CD4-positive, alpha-beta T cell treated with Interleukin-15 for 4 hours (primary cell): ENCODE measurements at places on chromosomes 2 and 18.

GRCh38 chr18:79955302-79956075 is 4.0 kb upstream of the SLC66A2 start:
- DNase-seq: no peak

DNA sequence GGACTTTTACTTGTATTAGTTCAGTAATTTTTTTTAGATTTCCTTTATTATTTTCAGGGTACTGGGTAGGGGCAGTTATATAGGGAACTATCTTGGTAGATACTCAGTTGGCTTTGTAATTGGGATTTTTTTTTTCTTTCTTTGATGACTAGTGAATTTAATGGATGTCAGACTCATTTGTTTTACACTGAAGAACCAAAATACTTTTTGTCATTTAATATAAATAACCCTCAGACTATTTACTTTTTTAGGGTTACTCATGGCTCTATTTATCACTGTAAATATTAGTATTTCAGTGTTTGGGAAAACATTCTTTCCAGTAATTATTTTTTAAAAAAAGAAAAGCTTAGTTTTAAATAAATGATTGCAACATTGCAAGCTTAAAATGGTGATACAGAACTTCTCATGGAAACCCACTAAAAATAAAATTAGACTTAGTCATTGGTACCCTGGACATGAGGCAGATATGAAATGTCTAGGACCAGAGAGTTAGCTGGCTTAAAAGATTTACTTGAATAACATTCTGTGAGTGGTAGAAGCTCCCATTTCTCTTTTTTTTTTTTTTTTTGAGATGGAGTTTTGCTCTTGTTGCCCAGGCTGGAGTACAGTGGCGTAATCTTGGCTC is 74.4 kb upstream of the CYP20A1 start:
- no peak for DNase-seq

- no peak for DNase-seq
Measured at GRCh38 chr18:8657050-8657820, 48.0 kb downstream of the RAB12 start.

DNA sequence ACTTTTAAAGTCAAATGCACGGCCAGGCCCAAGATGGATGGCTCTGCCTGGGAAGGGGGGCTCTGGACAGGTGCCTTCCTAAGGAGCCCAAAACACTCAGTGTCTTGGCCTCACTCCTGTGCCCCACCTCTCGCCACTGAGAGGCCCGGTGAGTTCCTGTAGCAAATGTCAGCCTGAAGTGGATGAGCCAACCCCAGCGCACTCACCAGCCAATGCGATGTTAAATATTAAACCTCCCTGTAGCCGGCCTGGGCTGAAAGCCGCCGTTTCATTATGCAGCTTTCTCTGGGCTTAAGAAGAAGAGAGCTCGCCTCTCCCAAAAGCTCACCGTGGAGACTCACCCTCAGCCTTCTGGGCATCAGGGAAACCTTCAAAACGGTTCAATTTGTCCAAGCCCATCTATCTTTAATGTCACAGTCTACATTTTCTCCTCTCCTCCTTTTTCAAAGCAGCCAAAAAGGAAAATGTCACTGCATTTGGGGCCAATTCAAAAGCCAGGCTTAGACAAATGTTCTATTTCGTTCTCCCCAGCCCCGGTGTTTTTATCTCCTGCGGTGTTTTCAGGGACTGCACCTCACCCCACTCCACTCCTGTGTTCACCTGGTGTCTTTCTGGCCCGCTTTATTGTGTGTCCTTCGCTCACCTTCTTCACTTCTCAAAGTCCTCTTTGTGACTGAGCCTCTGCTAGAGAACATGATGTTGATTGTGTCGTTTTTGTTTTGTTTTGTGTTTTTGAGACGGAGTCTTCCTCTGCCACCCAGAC is 124.0 kb downstream of the NRP2 start:
- DNase-seq: no peak

DNA sequence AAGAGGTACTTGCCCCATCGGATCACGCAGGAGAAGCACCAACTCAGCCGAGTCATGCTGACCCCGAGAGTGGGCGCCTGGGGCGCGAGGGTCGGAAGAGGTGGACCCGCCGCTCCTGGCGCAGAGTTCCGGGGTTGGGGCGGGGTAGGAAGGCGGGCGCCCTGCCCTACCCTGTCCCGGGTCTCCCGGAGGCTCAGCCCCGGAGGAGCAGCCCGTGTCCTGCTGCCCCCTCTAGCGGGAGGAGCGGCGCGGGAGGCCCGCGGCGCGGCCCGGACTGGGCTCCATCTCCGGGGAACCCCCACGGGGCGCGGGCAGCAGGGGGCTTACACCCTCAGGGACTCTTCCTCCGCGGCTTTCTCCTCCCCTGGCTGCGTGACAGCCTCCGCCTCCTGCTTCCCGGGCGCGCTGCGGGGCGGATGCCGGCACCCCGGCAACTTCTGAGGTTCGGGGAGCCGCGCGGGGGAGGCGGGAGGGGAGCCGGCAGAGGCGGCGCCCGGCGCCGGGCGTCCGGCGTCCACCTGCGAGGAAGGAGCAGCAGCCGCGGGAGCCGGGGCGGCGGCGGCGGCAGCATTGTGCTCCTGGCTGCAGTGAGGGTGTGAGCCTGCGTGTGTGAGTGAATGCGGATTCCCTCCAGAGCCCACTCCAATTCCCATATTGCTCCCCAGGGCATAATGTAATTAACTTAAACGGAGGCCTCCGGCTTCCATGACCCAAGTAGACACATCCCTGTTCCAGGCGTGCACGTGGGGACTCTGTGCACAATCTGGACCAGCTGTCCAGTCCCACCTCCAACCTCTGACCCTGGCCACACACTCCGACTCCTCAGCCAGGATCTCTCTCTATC is 7.6 kb upstream of the TNS1 start:
- no peak for DNase-seq

GRCh38 chr18:9642799-9643462 is 28.6 kb upstream of the PPP4R1 start:
- DNase-seq: no peak

- DNase-seq: no peak
Measured at GRCh38 chr2:191225690-191226089, 19.5 kb upstream of the MYO1B start.

- no peak for DNase-seq
Measured at GRCh38 chr2:155825876-155826275, 506.6 kb downstream of the NR4A2 start.

DNA sequence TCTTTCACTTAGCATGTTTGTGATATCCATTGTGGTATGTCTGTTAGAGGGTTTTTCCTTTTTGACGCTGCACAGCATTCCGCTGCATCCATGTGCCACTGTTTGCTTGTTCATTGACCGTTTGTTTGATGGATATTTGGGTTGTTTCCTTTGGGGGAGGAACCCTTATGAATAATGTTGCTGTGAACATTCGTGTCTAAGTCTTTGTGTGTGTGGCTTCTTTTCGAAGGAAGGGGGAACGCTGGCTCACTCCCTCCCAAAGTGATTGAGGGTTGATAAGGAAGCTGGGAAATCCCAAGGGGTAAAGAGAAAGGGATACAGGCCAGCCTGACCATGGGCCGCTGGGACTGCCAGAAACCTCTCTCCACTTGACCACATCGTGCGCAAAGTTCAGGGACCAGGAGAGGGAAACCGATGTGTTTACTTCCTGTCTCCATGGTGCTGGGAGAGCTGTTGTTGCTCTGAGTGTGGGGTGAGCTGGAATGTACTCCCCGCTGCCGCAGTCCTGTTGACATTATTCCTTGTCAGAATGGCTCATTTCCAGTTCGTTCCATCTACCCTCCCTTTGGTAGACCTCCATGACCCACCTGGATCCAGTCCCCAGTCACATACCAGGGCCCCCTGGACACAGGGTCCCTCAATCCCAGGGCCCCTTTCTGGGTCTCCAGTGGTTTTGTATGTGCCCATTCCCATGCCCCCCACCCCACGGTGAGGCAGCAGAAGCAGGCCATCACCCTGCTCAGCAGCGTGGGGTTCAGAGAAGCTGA is 39.6 kb downstream of the HS1BP3 start:
- no peak for DNase-seq

DNA sequence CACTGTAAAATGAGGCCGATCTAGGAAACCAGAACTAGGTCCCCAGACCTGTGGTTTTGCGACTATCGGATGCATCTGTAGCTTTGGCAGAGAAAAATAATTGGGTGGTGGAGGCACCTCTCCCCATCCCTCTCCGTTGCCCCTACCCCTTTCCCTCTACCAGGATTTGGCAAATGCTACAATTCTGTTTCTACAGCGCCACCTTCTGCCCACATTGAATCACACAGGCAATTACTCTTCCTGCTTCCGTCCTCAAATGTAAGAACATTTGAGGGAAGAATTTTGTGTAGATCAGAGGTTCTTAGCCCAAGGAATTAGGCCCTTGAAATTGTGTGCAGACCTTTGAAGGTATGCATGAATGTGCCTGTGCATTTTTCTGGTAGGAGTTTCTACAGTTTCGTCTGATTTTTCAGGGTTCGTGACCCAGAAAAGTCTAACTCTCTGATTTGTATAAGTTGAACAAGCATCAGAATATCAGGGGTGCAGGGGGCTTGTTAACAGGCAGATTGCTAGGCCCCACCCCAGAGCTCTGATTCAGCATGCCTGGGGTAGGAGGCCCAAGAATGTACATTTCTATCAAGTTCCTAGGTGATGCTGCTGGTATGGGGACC is 11.2 kb downstream of the ATP6V1B1 start:
- peak; percentile 33 for DNase-seq
